NCI-H2081 treated with DMSO at 0.1 percent for 48 hours (cell line): ENCODE measurements at places on chromosomes 1 and 21.

DNA sequence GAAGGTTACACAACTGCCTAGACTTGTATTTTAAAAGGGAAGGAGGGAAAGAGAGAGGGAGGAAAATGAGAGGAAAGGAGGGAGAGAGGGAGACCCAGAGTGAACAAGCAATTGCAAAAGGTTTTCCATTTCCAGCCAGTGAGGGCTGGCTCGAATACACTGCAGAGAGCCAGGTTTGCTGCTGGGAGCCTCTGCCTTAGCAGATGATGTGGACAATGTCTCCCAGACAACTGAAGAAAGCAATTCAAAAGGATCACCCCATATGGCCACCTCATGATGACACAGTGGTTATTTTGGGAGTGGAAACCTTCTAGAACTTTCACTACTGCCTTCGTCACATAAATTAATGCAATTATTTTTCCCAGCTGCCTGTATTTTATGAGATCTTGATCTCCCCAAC lies 86.4 kb downstream of the BCAR3 start:
- DNase-seq: no peak

DNA sequence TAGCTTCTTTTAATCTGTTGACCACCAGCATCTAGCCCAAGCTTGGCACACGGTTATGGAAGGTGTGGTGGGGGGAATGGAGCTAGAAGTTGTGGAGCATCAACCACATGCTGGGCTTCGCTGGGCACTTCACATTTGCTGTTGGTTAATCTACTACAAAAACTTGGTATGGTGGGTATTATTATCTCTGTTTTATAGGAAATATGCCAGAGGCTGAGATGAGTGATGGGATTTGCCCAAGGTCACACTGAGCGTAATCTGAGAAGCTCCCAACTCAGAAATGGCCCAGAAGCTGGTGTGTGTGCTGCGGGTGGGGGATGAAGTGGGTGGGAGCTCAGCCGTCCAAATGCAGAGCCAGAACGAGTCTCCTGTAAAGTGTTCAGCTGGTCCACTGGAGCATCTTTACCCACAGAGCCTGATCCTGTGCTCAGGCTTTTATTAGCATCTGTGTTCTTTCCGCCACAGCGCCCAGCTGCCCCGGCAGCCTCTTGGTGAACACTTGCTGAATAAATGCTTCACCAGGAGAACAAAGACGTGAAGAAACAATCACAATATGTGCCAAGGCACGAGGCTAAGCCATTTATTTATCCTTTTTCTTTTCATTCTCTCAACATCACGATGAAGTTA lies 98.6 kb upstream of the JUN start:
- DNase-seq: no peak

GRCh38 chr1:100528871-100529270 lies 9.1 kb upstream of the GPR88 start:
- no peak for DNase-seq

DNA sequence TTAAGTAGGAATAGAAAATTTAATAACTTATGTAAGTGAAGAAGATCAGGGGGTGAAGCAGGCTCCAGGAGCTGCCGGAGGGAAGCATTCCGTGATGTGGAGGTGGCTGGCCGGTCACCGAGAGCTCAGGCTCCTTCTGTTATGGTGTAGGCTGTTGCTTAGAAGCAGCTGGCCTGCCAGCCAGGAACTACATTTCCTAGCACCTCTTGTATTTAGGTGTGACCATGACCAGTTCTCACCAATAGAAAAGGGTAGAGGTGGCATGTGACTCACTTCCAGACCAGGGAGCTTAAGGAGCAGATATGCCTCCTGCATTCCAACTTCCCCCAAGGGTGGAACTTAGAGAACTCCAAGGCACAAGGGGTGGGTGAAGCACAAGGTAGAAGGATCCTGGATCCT lies 120.7 kb downstream of the ACTL8 start:
- no peak for DNase-seq

GRCh38 chr1:63886340-63886739 lies 112.5 kb downstream of the ROR1 start:
- DNase-seq: no peak

DNA sequence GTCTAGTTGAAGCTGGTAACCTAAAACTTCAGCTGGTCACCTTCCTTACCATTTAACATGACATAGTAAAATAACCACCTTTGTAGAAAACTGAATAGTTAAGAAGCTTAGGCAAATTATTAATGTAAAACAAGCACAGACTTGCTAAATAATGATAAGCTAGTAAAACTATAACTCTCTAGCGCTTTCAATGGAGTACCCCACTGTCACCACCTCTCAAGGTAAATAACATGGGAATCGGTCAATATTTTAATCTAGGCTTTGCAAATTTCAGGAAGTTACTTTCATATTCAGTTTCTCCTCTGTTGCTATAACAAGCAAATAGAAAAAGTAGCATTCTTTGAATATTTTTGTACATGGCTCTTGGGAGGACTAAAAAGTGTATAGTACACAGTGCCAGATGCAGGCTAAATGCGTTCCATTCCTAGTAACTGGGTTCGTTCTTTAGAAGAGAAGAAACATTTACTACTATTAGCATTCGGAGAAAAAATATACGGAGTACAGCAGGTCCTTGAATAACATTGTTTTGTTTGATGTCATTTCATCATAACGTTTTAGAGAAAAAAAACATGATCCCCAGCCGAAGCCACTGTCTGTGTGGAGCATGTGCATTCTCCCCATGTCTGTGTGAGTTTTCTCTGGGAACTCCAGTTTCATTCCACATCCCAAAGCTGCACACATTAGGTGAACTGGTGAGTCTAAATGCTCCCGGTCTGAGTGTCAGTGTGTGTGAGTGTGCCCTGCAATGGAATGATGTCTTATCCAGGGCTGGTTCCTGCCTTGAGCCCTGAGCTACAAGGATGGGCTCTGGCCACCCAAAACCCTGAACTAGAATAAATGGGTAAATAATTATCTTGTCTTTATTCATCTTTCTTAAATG lies 52.5 kb downstream of the EPRS1 start:
- no peak for DNase-seq

- no peak for DNase-seq
Observed at GRCh38 chr1:52502789-52503188, 50.1 kb downstream of the TUT4 start.

DNA sequence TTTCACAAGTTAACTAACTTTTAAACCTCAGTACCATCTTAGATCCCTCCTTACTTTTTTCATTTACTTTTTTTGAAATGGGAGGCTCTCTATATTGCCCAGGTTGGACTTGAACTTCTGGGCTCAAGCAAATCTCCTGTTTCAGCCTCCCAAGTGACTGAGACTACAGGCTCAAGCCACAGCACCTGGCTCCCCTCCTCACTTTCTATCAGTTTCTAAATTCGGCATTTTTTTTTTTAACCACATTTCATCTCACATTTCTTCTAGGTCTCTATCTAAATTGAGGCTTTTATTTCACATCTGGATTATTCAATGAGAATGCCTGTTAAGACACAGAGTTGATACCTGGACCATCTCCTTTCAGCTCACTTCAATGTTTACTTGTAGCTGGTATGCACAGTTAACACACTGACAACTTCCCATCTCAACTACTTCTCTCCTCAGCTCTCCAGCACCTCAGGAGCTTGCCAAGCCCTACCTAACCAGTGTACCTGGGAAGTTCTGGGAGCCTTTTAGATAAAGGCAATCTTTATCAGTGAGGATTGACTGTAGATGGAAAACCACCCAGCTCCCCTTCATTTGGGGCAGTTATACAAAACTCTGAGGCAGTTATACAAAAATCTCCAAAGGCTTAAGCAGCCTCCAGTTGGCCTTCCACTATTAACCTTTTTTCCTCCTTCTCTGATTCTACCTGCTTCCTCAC lies 3.4 kb downstream of the USP33 start:
- DNase-seq: no peak

DNA sequence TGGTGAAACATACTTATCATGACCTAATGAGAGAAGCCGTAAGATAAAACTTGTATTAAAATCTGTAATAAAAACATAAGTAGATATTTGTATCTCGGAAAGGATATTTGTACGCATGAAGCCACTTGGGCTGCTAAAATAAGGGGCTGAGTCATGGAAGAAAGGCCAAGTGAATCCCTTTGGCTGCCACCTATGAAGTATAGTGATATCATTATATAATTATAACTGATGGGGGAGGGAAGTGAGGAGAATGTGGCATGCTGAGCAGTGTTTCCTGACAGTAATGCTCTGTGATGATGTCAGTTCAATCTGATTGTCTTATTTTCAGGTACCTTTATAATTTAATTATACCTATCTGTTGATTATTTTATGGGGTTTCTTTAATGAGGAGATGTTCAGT lies 13.6 kb downstream of the RWDD3 start:
- no peak for DNase-seq
